HCT116 (cell line): ENCODE measurements at places on chromosomes 7 and 10.

GRCh38 chr7:83060218-83060617 lies 102.5 kb downstream of the PCLO start:
- H3K27ac ChIP-seq, result no peak overlapping the region

GRCh38 chr7:151752816-151753595 lies 123.9 kb downstream of the PRKAG2 start:
- no peak overlapping the region for H3K4me3 ChIP-seq
- no peak for DNase-seq
- H3K36me3 ChIP-seq, result no peaks in the 10 kb centered on the region
- no peaks in the 10 kb centered on the region for H3K27me3 ChIP-seq

- H3K27ac ChIP-seq, result no peak overlapping the region
- H3K4me3 ChIP-seq, result no peak overlapping the region
- H3K27me3 ChIP-seq, result no peaks in the 10 kb centered on the region
- no peak for DNase-seq
- H3K36me3 ChIP-seq, result no peaks in the 10 kb centered on the region
- no peaks in the 10 kb centered on the region for H3K4me1 ChIP-seq
Measured at GRCh38 chr7:145347271-145347670, 511.4 kb upstream of the TPK1 start.

- DNase-seq, result no peak
- no peaks in the 10 kb centered on the region for H3K4me1 ChIP-seq
- no peak overlapping the region for H3K4me3 ChIP-seq
- no peaks in the 10 kb centered on the region for H3K36me3 ChIP-seq
- peaks cover 23% of the 10 kb centered on the region for H3K27me3 ChIP-seq
Measured at GRCh38 chr10:49228677-49229076, 40.5 kb upstream of the TMEM273 start.

- H3K4me1 ChIP-seq, result no peaks in the 10 kb centered on the region
- H3K27ac ChIP-seq, result no peak overlapping the region
- no peaks in the 10 kb centered on the region for H3K36me3 ChIP-seq
- DNase-seq, result no peak
- H3K4me3 ChIP-seq, result no peak overlapping the region
Measured at GRCh38 chr7:83613232-83613631, 35.7 kb downstream of the SEMA3E start.

- H3K36me3 ChIP-seq, result no peaks in the 10 kb centered on the region
- peaks cover 3% of the 10 kb centered on the region; the same call in 1 of the 2 replicates for H3K27me3 ChIP-seq
- no peak overlapping the region for H3K4me3 ChIP-seq
- no peaks in the 10 kb centered on the region for H3K4me1 ChIP-seq
- DNase-seq, result no peak
- no peak overlapping the region for H3K27ac ChIP-seq
Measured at GRCh38 chr10:29186221-29186620, 102.6 kb upstream of the LYZL1 start.

- no peak overlapping the region for H3K4me3 ChIP-seq
- H3K4me1 ChIP-seq, result no peaks in the 10 kb centered on the region
- H3K27me3 ChIP-seq, result no peaks in the 10 kb centered on the region
Measured at GRCh38 chr10:34374356-34375045, 440.6 kb downstream of the PARD3 start.

- peak; percentile 15 for DNase-seq
- H3K27ac ChIP-seq, result no peak overlapping the region; the same call in 1 of the 2 replicates
- H3K36me3 ChIP-seq, result no peaks in the 10 kb centered on the region
Measured at GRCh38 chr10:114042895-114043531, 653 bp upstream of the ADRB1 start.

DNA sequence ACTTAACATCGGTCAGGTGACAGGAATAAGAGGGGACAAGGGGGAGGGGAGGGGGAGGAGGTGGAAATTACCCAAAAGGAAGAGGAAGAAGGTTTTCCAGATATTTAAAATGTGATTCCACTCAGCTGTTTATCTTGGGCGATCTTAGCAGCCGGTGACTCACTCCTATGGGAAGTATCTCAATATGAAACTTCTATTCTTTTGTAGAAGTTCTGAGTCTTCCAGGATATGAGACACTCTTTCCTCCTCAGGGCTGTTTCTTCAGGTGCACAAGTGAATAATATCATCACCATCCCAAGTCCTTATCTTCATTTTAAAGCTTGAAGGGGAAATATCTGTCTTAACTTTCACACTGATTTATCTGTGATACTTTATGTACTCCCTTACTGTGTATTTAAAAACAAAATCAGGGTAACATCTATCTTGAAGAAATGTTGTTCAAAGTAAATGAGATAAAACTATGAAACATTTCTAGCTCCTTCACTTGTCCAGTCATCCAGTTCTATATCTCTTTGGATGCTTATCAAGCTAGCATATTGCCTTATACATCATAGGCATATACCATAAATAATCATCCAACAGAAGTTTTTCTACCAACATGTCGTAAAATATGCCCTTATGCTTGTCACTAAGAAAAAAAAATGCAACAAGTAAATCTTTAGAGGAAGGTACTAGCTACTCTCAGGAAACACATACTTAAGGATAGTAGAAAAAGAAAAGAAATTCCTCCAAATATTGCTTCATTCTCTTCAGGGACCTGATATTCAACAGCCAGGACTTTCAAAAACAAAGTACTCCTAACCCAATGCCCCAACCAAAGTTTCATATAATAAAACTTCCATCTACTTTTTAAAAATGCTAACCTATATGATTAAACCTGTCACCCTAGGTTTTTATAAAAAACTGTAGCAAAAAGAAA lies 13.7 kb downstream of the DOCK4 start:
- H3K4me3 ChIP-seq, result no peak overlapping the region
- no peak for DNase-seq
- H3K27me3 ChIP-seq, result no peaks in the 10 kb centered on the region
- H3K36me3 ChIP-seq, result no peaks in the 10 kb centered on the region
- no peaks in the 10 kb centered on the region for H3K4me1 ChIP-seq
- no peak overlapping the region for H3K27ac ChIP-seq

DNA sequence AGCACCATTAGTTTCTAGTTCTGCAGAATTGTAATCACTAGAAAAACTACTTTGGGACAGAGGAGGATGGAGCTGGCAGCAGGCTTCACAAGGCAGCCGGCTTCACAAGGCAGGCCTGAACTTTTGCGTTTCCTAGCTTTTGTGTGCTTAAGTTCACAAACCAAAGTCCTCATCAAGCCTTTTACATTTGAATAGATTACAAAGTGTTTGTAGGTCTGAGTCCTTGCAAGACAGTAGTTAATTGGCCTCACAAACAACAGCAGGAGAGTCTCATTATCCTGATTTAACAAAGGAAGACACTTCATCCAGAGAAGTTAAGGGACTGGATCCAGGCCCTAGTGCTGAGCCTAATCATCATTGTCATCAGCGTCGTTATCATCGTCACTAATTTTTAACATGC lies 147.8 kb upstream of the AUTS2 start:
- no peak overlapping the region for H3K27ac ChIP-seq
- H3K27me3 ChIP-seq, result no peaks in the 10 kb centered on the region
- H3K36me3 ChIP-seq, result no peaks in the 10 kb centered on the region

- no peak for DNase-seq
- H3K27ac ChIP-seq, result no peak overlapping the region
- no peak overlapping the region for H3K4me3 ChIP-seq
- no peaks in the 10 kb centered on the region for H3K36me3 ChIP-seq
Measured at GRCh38 chr10:36943544-36943943, 181.9 kb upstream of the ANKRD30A start.

GRCh38 chr7:50151001-50151400 lies 58.0 kb upstream of the ZPBP start:
- H3K4me1 ChIP-seq, result no peaks in the 10 kb centered on the region
- H3K4me3 ChIP-seq, result no peak overlapping the region
- H3K27ac ChIP-seq, result no peak overlapping the region
- no peaks in the 10 kb centered on the region for H3K36me3 ChIP-seq
- no peaks in the 10 kb centered on the region for H3K27me3 ChIP-seq

DNA sequence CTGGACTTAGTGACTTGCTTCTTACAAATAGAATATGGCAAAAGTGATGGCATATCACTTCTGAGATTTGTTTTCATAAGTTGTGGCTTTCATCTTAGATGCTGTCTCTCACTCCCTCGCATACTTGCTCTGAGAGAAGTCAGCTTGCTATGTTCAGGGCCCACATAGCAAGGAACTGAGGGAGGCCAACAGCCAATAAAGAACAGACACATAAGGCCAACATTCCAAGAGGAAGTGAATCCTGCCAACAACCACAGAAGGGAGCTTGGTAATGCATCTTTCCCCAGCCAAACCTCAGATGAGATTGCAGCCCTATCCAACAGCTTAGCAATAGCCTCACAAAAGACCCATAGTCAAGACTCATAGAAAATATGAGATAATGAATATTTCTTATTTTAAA lies 39.2 kb upstream of the DMTF1 start:
- no peaks in the 10 kb centered on the region for H3K4me1 ChIP-seq
- no peak overlapping the region for H3K27ac ChIP-seq
- no peaks in the 10 kb centered on the region for H3K27me3 ChIP-seq
- H3K4me3 ChIP-seq, result no peak overlapping the region
- no peak for DNase-seq

GRCh38 chr7:83502636-83503035 lies 146.3 kb downstream of the SEMA3E start:
- H3K27me3 ChIP-seq, result no peaks in the 10 kb centered on the region
- DNase-seq, result no peak
- H3K4me1 ChIP-seq, result no peaks in the 10 kb centered on the region
- no peak overlapping the region for H3K4me3 ChIP-seq
- no peaks in the 10 kb centered on the region for H3K36me3 ChIP-seq

DNA sequence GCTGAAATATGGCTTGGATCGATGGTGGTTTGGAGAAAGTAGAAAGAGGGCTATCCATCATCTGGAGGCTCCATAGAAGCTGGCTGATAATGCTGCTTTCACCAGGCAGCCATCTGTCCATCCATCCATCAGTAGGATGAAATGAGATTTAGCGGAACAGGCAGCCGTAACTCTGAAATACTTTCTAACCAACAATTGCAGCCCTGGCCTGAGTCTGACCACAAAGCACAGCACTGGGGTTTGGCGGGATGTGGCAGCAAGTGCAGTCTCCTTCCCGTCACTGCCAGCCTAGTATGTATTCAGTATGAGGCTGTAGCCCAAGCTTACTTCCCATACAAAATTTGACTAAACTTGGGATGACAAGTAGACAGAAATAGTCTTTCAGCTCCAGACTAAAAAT lies 38.0 kb downstream of the R3HCC1L start:
- DNase-seq, result no peak
- H3K27me3 ChIP-seq, result no peaks in the 10 kb centered on the region
- no peak overlapping the region for H3K27ac ChIP-seq
- no peak overlapping the region for H3K4me3 ChIP-seq

- no peak overlapping the region for H3K4me3 ChIP-seq
- H3K27ac ChIP-seq, result peak overlapping the region; percentile 31
- H3K4me1 ChIP-seq, result peaks cover 10% of the 10 kb centered on the region
- H3K36me3 ChIP-seq, result no peaks in the 10 kb centered on the region
- no peaks in the 10 kb centered on the region for H3K27me3 ChIP-seq
Measured at GRCh38 chr7:140512317-140513000, 33.2 kb upstream of the MKRN1 start.

GRCh38 chr7:107592361-107593024 lies 12.4 kb downstream of the BCAP29 start:
- H3K4me1 ChIP-seq, result no peaks in the 10 kb centered on the region
- no peak overlapping the region for H3K4me3 ChIP-seq
- peaks cover 16% of the 10 kb centered on the region; the same call in 1 of the 2 replicates for H3K36me3 ChIP-seq
- H3K27me3 ChIP-seq, result no peaks in the 10 kb centered on the region
- no peak for DNase-seq

GRCh38 chr10:71742301-71743088 lies 22.9 kb upstream of the C10orf105 start:
- H3K27me3 ChIP-seq, result no peaks in the 10 kb centered on the region
- no peak overlapping the region for H3K27ac ChIP-seq
- no peak for DNase-seq
- peaks cover 5% of the 10 kb centered on the region; the same call in 1 of the 2 replicates for H3K4me1 ChIP-seq
- no peaks in the 10 kb centered on the region for H3K36me3 ChIP-seq
- no peak overlapping the region for H3K4me3 ChIP-seq

DNA sequence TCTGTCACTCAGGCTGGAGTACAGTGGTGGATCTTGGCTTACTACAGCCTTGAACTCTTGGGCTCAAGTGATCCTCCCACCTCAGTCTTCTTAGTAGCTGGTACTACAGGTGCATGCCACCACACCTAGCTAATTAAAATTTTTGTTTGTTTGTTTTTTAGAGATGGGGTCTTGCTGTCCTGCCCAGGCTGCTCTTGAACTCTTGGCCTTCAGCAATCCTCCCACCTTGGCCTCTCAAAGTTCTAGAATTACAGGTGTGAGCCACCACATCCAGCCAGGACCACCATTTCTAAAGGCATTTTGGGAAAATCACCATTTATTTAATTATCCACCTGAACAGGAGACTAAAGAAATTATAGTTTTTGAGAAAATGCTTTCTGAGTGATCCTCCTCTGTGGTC lies 252.3 kb downstream of the PRPF18 start:
- H3K36me3 ChIP-seq, result no peaks in the 10 kb centered on the region
- H3K27me3 ChIP-seq, result no peaks in the 10 kb centered on the region
- no peak overlapping the region for H3K27ac ChIP-seq
- no peak for DNase-seq
- no peak overlapping the region for H3K4me3 ChIP-seq

DNA sequence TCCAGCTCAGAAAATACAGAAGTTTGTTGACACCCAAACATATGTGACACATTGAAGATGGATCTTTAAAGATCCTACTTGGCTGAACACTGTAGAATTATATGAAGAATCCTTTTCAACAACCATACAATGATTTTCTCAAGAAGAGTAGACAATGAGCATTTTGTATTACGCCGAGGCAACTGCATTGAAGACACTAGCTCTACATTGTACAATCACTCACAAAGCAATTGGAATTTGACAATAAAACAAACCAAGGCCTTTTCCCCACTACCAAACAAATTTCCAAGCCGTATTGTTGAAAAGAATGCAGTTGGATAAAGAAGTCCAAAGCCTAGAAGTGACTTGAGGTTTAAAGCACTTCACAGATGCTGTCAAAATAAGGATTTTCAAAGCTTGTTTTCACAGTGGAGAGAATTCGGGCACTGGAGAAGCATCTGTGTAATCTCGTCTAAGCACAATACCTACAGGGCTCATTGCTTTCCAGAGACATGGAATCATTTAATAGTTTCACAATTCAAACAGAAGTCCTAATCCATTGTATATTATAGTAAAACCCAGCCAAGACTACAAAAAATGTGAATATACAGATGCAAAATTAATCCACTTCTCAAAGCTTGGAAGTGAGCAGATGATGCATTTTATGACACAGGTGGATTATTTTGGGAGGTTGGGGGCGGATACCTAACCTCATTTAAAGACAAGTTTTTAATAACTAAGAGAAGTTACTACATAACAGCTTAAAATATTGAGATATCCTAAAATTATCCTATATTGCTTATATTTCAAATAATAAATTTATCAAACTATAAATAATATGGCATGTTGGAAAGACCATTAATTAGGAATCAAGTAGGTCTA lies 78.6 kb downstream of the SORCS1 start:
- H3K4me3 ChIP-seq, result no peak overlapping the region
- no peak for DNase-seq
- no peak overlapping the region for H3K27ac ChIP-seq
- H3K27me3 ChIP-seq, result no peaks in the 10 kb centered on the region
- H3K4me1 ChIP-seq, result no peaks in the 10 kb centered on the region

- H3K36me3 ChIP-seq, result no peaks in the 10 kb centered on the region
- no peaks in the 10 kb centered on the region for H3K4me1 ChIP-seq
- DNase-seq, result no peak
- no peak overlapping the region for H3K4me3 ChIP-seq
- H3K27ac ChIP-seq, result no peak overlapping the region
Measured at GRCh38 chr10:9605231-9605630, 1412.4 kb upstream of the CELF2 start.
